NCI-H748 treated with DMSO at 0.1 percent for 48 hours (cell line): ENCODE measurements at places on chromosomes 16 and 17.

GRCh38 chr17:37100231-37100630, 151.5 kb downstream of the AATF start:
- DNase-seq = no peak

DNA sequence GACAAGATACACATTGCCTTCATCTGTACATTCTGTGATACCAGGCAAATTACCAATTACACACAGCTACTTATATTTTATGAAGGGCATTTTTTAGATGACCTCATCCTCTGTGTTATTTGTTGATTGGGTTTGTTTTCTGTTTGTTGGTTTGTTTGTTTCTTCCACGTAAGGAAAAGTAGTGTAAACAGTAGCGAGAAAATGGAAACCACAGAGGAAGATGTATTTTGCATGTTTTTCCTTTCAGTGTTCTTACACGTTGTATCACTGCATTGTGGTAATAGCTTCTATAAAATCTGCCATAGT, 12.9 kb downstream of the C17orf58 start:
- no peak for DNase-seq

DNA sequence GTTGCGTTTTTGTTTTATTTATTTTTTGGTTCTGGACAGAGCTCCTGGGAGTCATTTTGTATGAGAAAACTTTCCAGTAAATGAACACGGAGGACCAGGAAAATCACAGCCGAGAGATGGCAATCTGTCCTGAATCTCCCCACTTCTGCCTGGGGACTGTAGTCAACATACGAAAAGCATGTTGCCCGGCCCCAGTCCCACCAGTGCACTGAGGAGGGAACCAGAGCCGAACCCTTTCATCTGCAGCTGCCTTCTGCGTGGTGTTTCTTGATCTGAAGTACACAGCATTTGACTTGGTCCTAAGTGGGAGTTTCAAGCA, 18.9 kb downstream of the SNX11 start:
- no peak for DNase-seq

DNA sequence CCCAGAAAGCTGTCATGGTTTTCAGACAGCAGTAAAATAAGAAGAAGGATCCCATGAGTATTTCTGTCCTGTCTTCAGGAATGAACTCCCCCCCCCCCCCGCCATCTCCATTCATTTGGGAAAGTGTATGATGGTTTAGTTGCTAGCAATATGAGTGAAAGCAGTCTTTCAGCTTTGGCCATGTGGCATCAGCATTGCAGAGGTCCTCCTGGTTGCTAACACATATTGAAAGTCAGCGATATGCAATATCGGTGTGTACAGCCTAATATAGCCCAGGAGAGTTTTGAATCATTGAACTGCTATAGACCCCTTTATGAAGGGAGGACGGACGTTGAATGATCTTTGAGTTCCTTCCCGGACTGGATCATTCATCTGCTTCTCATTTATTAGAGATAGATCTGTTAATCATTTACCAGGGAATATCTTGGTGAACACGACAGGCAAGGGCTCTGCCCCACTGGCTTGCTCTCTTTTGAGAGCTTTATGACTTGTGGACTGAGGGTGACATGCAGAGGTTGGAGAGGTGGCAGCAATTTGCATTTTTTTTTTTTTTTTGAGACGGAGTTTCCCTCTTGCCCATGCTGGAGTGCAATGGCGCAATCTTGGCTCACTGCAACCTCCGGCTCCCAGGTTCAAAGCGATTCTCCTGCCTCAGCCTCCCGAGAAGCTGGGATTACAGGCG, 25.2 kb downstream of the DEF8 start:
- DNase-seq = no peak
